Progenitor cell of endocrine pancreas (in vitro differentiated cells): ENCODE measurements at places on chromosomes 12 and 14. TPM values are rescaled to one million over a fixed set of nuclear protein-coding genes. Genes with fewer than 3 reads are reported as not detected.

- no peaks in the 10 kb centered on the region for H3K4me1 ChIP-seq
- H3K27ac ChIP-seq, result no peak overlapping the region
- peaks cover 15% of the 10 kb centered on the region for H3K27me3 ChIP-seq
- H3K4me3 ChIP-seq, result no peak overlapping the region
- DNase-seq, result no peak
- no peaks in the 10 kb centered on the region for H3K36me3 ChIP-seq
Observed at GRCh38 chr12:108394196-108394595, 55.1 kb upstream of the CMKLR1 start.

DNA sequence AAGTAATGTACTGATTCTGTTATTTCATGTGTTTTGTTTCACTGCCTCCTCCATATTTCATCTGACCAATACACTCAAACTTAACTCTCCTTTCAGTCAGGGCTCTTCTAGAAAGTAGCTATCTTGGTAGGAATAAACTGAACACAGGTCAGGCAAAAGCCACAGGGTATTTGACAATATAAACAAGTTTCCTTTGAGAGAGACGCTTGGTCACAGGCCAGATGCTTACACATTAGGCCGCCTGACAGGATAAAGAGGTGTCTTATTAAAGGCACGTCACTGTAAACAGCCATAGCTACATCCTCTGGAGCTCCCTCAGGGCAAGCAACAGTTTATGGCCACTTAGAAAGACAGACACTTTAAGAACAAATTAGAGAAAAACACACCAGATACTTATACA, 607.5 kb downstream of the SLC6A15 start:
- H3K4me1 ChIP-seq, result no peaks in the 10 kb centered on the region
- H3K4me3 ChIP-seq, result no peak overlapping the region
- H3K27ac ChIP-seq, result no peak overlapping the region
- no peaks in the 10 kb centered on the region for H3K27me3 ChIP-seq

GRCh38 chr12:26732005-26732908, 100.7 kb downstream of the ITPR2 start:
- H3K36me3 ChIP-seq, result peaks cover 2% of the 10 kb centered on the region
- H3K27me3 ChIP-seq, result no peaks in the 10 kb centered on the region
- H3K27ac ChIP-seq, result no peak overlapping the region
- H3K4me1 ChIP-seq, result peaks cover 15% of the 10 kb centered on the region

EGLN3 gene
- 8.3 and 9.5 TPM in 2 replicates for total RNA-seq

BDKRB1 gene
- total RNA-seq, result not detected in 2 replicates
